Right cardiac atrium (tissue), 5 donors: ENCODE measurements at places on chromosomes 12 and 14. TPM values are rescaled to one million over a fixed set of nuclear protein-coding genes. Genes with fewer than 3 reads are reported as not detected.

Gene GOLGA5
- 25.2 TPM for total RNA-seq

DNA sequence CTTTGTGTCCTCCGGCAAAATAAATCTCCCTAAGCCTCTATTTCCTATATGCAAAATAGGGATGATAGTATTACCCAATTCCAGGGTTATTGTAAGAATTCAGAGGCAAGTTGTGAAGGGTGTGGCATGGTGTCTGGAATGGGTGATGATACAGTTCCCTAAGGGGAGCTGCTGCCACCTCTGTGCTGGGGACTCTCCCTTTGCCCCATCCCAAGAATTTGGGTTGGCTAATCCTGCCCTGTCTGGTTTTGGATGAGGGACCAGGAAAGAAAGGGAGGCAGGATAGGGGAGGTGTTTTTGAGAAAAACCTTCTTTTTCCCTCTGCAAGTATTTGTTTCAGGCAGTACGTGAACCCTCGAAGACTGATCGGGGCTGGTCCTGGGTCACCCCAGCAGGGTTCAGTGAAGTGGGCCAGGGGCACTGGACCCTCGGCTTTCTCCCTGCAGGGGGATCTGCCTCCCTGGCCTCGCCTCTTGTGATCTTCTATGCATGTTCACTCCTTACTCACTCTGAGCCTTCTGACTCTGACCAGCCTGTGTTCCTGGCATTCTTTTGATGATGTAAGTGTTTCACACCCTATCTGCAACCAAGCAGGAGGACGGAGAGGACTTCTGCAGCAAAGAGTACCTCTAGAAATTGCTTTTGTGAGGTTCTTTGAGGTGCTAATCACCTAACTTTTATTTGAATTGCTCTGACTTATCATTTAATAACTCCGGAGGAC, 60.8 kb downstream of the RASSF3 start:
- no peak for DNase-seq

- DNase-seq, result no peak
These were observed 50.8 kb upstream of the PTCSC3 start for GRCh38 chr14:36227344-36227743.

- no peak for DNase-seq
These were observed 12.8 kb upstream of the BEGAIN start for GRCh38 chr14:100599981-100600380.

GRCh38 chr12:129662234-129662633, 241.6 kb downstream of the TMEM132D start:
- no peak for DNase-seq

DNA sequence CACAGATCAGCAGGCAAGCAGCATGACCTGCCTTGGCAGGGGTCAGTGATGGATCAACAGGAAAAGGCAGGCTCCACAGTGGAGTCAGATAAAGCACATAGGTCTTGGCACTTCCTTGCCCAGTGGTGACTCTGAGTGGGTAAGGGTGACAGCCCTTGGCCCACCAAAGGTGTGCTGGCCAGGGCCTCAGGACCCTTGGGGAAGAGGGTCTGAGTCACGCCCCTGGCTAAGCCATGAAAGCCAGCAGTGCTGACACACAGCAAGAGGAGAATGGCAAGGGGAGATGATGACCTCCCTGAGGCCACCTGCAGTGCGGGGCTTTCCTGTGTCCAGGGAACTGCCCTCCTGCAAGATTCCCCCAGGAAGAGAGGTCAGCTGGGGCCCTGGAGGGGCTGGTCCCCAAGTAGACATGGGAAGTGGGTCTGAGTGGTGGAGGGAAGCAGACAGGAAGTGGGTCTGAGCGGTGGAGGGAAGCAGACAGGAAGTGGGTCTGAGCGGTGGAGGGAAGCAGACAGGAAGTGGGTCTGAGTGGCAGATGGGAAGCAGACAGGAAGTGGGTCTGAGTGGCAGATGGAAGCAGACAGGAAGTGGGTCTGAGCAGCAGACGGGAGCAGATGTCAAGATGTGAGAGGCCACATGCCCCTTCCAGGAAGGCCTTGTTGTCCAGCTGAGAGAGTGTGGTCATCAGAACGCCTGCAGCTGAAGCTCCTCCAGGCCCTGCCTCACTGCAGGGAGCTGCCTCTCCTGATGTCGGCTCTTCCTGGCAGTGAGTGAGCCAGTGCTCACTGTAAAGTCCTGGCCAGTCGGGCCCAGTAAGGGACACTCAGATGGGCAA, 34.8 kb downstream of the DIO3 start:
- no peak for DNase-seq
